ENCODE measurements at places on chromosomes 1 and 21.

DNA sequence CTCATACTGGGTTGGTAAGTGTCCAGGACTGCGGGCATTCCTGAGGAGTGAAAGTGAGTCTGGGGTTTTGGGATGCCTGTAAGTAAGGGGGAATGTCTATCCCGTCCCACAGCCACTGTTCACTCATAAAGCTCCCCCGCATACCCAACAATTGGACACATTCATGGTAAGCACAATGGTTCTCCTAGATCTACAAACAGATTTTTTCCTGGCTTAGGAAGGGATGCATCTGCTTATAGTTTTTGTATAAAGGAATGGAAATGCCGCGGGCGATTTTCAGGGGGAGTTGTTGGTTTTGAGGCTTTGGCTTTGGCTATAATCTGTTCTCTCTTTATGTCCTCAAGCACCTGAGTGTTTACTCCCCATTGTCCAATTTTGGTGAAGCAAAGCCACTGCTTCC is 7.1 kb downstream of the ERVH48-1 start:
- no peak for DNase-seq

GRCh38 chr1:45883658-45884057 is 80.2 kb downstream of the MAST2 start:
- DNase-seq, result no peak

DNA sequence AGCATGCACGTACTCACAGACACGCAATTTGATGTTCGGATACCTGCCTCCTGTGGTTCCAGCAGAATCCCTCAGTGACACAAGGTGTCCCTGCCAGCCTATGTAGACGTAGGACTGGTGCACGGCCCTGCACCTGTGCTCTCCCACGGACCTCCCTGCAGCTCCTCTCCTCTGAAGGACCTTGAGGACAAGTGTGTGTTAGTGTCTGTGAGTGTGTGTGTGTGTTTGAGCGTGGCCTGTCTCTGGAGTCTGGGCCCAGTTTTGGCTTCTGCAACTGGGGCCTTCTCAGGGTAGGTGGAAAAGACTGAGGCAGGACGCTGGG is 22.5 kb upstream of the DMBX1 start:
- no peak for DNase-seq

DNA sequence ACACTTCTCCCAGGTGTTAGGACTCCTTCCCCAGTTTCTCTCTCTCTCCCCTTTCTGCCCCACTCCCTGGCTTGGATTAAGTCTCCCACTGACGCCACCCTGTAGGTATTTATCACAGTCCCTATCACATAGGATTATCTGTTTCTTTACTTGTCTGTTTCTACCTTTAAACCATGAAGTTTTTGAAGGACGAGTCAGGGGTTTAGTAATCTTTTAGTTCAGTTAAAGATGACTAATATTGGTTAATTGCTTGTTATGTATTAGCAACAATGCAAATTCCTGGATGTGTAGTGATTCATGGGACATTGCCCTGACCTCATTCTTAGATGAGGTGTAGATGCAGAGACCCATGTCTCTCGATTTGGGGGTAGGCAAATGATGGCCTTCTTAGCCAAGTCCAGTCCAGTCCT is 6.4 kb downstream of the LAMC1 start:
- no peak for DNase-seq

DNA sequence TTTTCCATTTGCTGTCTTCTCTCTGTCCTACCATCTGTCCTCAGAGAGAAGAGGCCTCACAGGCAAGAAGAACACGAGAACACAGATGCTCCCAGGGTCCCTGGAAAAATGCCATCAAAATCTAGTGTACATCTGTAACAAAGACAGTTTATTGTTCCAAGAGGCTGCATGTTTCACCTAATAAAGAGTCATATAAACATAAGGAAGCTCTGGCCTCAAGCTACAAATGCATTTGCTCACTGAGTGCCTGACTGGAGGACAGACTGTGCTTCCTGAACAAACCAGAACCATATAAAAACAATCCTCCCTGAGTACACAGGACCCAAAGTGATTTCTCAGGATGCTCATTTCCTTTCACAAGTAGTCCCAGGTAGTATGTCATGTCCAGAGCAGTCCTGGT is 76.3 kb upstream of the SLC44A3 start:
- DNase-seq, result no peak

- no peak for DNase-seq
Observed at GRCh38 chr1:221698579-221699349, 43.1 kb downstream of the DUSP10 start.

GRCh38 chr1:67890857-67891256 is 57.6 kb upstream of the GNG12 start:
- no peak for DNase-seq

GRCh38 chr1:183433703-183434102 is 15.5 kb upstream of the NMNAT2 start:
- no peak for DNase-seq

DNA sequence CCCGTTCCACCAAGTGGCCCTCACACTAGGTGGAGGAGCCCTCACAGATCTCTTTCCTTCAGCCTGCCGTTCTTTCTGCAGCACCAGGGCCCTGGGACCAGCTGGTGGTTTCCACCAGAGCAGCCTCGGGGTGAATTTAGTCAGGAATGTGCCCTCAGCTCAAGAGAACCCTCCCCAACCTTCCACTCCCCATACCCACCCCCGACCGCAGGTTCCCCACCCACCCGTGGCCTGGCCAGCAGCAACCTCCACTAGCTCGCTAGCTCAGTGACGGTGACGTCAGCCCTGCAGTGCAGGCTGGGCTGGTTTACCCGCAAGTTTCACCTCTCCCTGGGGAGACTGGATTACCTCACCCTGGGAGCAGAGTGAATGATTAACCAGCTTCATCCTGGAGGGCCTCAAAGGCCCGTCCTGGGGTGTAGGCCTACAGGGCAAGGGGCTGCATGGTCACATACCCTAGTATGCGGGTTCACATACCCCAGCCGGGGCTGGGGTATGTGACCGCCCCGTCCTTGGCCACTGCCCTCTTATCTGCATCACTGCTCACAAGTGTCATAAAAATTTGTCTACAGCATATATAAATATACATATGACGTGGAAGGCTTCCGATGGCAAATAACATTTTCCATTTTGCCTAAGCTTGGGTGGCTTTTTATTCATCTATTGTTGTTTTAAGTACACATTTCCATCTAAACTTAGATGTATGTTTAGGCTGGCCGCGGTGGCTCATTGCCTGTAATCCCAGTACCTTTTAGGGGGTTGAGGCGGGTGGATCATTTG is 24.5 kb downstream of the ELF3 start:
- no peak for DNase-seq

- DNase-seq, result no peak
Observed at GRCh38 chr1:208159555-208160258, 84.5 kb downstream of the PLXNA2 start.

GRCh38 chr21:36310016-36310415 is 10.0 kb upstream of the MORC3 start:
- DNase-seq, result no peak

GRCh38 chr21:29154270-29154669 is 23.8 kb downstream of the MAP3K7CL start:
- DNase-seq, result no peak

DNA sequence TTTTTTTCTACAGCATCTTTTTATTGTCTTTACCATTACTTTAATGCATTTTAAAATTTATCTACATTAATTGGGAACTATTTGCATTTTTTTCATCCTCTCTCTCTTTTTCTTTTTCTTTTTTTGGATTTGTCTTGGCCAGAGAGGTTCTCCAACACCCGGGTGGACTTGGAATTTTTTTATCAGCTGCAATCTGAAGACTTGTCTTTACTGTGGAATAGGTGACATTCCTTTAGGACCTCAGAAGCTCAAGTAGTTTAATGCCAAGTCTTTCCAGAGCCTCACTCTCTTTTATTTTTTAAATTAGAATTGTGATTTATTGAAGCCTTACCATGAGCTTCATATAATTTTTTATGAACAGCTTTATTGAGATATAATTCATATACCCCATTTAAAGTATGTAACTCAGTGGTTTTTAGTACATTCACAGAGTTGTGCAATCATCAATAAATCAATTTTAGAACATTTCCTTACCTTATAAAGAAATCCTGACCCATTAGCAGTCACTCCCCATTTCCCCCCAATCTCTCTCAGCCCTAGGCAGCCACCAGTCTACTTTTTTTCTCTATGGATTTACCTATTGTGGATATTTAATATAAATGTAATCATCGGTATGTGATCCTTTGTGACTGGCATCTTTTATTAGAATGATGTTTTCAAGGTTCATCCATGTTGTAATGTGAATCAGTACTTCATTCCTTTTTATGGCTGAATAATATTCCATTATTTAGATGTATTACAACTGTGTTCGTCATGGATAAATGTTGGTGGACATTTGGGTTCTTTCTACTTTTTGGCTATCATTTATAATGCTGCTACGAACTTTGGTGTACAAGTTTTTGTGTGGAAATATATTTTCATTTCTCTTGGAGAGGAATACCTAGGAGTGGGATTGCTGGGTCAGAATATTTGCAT is 6.2 kb downstream of the TUFT1 start:
- DNase-seq, result no peak

DNA sequence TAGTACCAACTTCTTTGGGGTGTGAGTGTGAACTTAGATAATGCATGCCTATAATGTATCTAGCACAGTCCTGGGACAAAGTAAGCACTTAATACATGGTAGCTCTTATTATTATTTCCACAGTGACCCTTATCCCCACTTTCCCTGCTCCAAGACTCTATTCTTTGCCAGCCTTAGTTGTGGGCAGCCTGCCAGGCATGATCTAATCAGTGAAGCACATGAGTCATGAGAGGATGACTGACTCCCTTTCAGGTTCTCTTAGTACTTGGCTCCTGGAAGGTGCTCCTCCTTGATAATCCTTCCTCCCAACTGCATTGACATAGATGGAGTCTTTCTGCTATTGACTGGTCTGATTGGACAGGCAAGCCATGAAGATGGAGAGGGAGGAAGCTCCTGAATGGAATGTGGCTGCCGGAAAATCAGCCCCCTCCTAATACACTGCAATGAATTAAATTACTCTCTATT is 17.4 kb upstream of the GNG12 start:
- no peak for DNase-seq

DNA sequence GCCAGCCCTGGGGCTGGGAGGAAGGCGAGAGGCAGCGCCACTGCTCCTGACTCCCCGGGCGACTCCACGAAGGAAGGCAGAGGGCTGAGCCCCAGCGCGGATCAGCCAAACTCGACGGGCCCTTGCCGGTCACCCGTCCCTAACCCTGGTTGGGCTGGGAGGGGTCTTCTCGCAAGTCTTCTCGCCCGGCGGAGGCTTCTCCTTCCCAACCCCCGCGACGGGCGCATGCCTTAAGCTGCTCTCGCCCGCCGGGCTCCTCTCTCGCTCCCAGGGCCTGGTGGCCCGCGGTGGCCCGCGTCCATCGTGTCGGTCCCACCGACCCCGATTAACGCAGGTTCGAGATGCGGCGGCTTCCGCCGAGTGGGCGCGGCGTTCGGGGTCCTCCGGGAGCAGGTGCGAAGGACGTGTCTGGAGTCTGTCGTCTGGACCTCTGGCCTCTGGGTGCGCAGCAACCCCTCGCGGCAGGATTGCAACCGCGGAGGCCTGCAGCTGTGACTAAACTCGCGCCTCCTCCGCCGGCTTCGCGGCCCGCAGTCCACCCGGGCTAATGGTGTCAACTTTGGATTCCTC is 29.0 kb upstream of the PPM1J start:
- DNase-seq, result no peak

DNA sequence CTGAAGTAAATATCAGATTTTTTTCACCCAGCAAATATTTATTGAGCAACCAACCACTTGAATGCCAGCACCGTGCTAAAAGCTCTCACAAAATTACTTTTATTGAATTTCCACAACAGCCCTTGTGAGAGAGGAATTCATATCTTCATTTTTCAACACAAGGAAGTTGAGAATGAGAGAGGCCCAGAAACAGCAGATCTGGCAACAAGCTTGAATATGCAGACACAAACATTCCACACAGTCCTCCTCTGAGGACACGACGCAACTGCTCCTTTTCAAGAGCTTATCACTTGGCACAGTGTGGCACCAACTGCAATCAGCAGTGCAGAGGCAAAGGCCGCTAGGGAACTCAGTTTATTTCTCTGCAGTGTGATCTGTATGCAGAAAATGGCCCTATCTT is 32.2 kb upstream of the IFNAR2 start:
- DNase-seq, result no peak

DNA sequence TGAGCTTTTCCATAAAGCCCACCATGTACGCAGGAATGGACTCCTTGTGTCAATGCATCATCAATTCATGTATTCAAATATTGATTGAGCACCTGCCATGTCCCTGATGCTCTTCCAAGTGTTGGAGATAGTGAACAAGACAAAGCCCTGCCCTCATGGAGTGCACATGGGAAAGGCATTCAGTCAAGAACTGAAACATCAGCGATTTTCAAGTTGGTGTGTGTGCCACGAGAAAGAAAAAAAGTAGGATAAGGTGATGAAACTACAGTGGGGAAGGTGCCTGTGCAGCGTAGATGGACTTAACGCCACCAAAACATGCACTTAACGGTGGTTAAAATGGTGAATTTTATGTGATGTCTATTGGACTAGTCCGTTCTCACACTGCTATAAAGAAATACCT is 432.7 kb upstream of the VAMP3 start:
- no peak for DNase-seq

GRCh38 chr1:15408890-15409387 is 749 bp upstream of the EFHD2 start:
- DNase-seq, result no peak

DNA sequence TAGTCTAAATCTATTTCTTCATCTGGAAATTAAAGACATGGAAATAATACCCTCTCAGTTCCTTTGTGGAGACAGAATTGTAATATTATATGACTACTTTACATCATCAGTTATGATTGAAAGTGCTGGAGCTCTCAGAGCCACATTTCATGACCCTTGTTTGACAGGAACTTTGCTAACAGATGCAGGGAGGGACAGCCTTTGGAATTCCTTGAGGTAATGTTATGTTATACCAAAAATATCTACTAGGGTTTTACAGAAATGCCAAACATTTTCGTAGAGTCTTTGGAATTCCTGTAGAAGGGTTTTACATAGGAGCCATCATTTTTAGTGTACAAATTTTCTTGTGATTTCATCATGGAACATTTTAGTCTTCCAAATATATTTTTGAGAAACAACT is 57.4 kb upstream of the ADAMTS5 start:
- no peak for DNase-seq

DNA sequence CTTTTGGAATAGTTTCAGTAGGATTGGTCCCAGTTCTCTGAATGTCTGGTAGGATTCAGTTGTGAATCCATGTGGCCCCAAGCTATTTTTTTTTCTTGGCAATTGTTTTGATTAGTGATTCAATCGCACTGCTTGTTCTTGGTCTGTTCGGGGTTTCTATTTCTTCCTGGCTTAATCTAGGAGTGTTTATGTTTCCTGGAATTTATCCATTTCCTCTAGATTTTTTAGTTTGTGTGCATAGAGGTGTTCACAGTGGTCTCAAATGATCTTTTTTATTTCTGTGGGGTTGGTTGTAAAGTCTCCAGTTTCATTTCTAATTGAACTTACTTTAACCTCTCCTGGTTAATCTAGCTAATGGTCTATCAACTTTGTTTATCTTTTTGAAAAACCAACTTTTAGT is 117.6 kb downstream of the NME7 start:
- DNase-seq, result no peak

DNA sequence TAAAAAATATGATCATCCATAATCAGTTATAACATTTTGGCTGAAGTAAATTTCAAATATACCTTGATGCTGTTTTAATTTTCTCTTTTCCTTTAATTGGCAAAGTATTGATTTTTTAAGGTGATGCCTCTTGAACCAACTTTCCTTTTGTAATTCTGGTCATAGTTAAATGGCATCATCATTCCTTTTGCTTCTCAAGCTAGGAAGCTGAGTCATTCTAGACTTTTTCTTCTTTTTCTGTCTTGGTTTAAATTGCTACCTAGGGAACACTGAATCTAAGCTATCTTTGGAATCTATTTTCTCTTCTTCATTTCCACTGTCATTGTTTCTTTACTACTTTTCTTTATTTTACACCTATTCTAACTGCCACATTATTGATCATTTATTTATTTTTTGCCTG is 162.7 kb downstream of the HMCN1 start:
- DNase-seq, result no peak

All from stimulated activated CD4-positive, alpha-beta T cell treated with anti-CD3 and anti-CD28 coated beads, Interleukin-4, amount 100 ng/mL, for 4 hours (primary cell).